Suppressor macrophage (primary cell): ENCODE measurements at places on chromosomes 2 and 18.
A peak's percentile ranks its signal among the peaks of the same experiment; 100 is the strongest.

DNA sequence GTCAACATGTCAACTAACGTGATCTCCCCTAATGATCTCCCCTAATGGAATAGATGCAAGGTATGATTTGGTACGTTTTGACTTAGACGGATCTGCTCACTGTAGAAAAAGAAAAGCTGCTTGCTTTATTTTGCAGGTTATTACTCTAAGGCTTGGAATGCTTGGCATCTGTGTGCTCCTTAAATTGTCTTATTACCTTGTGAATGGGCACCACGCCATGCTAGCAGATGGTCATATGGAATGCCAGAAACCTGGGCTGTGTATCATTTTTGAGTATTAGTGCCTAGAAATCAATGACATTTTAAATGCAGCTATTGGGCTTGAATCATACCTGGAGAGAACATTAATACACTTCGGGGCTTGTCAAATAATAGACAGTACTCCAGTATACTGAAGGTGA, 16.5 kb upstream of the FIGN start:
- no peak for DNase-seq

GRCh38 chr2:95359501-95359930, 43.0 kb upstream of the FAHD2A start:
- DNase-seq: no peak

GRCh38 chr2:222302178-222303018, 3.6 kb upstream of the PAX3 start:
- peak; percentile 23 for DNase-seq

DNA sequence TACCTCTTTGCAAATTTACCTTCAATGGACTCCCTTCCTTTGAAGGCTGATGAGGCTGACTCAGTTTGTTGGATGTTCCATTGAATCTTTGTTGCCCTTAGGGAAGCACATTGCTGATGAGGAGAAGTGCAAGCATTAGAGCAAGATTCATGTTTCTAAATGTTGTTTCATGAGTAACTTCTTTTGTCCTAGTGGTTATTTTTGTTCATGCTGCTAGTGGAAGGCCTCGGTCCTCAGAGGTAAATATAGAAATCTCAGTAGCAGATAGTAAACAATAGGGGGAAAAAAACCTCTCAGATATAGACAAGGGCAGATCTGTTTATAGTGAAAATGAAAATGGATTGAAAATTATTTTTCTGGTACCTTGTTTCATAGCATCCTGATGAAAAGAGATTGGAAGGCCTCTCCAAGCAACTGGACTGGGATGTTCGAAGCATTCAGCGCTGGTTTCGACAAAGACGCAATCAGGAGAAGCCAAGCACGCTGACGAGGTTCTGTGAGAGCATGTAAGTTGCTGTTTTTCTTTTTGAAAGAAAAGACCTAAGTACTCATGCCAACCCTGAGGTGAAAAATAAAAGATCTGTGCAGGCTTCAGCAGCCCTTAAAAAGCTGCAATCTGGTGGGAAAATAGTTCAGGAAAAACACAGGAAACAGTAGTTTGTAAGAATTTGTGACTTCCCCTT, 104.9 kb downstream of the CERS6 start:
- no peak for DNase-seq

DNA sequence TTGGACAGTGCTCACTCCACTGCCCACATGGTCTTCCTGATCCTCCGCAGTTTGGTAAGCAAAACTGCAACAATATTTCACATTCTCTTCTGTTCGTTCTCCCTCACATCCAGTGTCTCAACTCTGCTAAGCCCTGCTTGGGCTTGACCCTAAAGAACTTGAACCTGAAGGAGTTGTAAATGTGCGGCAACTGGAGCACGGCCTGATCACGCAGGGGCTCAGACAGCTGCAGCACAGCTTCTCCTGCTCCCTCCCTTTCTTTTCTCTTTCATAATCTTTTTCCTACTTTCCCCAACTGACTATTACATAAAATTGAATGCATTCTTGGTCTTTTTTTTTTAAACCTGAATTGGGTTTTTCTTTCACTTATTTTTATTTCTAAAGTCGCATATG, 10.2 kb downstream of the CYRIA start:
- DNase-seq: no peak

GRCh38 chr2:95698146-95698545, 106.3 kb downstream of the TRIM43 start:
- DNase-seq: no peak

DNA sequence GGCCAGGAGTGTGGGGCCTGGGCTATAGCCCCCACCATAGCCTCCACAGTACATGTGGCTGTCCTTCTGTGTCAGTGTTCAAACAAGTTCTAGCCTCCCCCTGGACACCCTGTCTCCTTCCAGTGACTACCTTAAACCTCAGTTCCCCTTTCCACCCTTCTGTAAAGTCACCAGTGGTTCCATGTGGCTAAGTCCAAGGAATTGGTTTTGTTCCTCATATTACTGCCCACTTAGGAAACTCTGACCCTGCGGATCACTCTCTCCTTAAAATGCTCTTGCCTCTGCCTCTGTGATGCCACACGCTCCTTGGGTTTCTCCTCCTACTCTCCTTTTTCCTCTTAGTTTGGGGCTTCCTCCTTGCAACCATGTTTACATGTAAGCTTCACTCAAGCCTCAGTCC, 27.8 kb upstream of the REL start:
- DNase-seq: peak; percentile 80

DNA sequence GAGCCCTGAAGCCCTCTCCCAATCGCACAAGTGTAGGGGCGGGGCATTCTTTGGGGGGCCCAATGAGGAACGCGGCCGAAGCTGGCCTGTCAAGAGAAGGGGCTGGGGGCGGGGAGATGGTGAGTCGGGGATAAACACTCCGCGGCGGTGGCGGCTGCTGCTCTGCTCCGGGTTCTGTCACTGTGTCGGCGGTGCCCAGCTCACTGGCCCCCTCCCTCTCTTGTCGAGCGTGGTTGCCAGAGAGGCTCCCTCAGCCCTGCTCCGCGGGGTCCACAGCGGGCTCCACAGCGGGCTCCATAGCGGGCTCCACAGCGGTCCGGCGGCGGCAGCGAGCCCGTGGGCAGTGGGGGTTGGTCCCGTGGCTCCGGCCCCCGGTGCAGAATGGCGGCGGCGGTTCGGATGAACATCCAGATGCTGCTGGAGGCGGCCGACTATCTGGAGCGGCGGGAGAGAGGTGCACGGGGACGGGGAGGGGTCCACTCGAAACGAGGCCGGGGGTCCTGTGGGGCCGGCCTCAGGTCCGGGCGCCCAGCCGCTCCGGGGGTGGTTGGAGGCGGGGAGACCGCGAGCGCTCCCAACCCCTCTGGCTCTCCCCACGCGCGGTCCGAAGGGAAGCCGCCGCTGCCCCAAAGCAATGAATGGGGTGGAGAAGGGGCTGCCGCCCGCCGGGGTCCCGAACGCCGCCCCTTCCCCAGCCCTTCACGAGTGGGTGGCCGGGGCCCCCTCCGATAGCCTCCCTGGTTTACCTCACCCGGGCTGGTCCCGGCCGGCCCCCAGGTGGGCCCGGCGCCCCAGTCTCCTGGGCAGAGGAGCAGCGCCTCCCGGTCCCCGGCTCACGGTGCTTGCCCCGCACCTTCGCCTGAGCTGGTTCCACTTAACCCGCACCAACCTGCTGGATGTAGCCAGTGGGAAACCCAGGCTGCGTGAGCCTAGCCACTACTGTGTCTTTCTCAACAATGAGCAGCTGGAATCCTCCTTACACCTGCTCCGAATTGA, at the start of gene MXD1:
Gene MXD1, plus strand, starts transcription at position 160 of the 996 bp plus-strand sequence. Its CDS starts 222 bp downstream, at position 382.
- DNase-seq: peak; percentile 34

DNA sequence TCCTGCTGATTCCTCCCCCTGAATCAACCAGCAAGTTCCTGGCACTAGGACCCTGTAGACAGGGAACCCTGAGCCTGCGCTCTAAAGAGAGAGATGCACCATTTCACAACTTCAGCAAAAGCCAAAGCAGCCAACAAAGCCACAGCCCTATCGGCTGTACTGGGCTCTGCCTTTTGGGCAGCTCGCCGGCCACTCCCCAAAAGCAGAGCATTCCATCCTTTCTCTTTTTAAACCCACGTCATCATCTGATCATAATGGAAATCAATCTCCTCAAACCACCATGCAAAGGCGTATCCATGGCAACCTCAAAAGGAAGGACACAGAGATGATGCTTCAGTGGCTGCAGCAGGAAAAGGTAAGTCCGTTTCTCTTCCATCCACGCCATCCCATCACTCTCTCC, 5.3 kb upstream of the DCTN1 start:
- no peak for DNase-seq

DNA sequence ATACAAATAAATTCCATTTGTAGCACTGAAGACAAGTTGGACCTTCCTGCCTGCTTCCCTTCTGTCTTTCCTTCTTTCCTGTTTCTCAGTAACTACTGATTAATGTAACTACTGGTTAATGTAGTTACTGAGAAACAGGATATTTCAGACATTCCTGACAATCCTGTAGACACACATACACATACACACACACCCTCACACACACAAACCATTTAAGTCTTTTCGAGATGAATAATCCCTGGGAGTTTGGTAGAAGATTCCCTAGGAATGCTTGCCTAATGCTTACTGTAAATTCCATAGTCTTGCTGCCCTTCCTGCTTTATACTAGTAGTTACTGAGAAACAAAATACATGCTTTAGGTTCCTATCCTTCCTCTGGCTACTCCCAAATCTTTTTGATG, 83.9 kb downstream of the PIK3C3 start:
- no peak for DNase-seq

DNA sequence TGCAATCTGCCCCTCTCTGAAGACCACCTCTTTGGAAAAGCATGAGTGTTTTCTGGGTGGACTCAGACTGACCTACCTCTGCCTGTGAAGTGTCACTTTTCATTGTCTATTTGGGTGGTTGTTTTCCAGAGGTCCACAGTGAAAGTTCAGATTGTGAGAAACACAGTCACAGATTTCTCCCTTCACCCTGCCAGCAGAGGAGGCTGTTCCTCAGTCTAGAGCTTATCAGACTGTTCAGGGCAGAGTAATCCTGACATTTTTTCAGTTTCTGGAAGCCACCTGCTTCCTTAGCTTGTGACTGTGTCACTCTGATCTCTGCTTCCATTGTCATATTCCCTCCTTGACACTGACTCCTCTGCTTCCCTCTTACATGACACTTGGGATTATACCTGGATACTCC, 55.4 kb upstream of the RMP24 start:
- DNase-seq: no peak

GRCh38 chr18:48455555-48456478, 46.6 kb upstream of the ZBTB7C start:
- peak; percentile 42 for DNase-seq

DNA sequence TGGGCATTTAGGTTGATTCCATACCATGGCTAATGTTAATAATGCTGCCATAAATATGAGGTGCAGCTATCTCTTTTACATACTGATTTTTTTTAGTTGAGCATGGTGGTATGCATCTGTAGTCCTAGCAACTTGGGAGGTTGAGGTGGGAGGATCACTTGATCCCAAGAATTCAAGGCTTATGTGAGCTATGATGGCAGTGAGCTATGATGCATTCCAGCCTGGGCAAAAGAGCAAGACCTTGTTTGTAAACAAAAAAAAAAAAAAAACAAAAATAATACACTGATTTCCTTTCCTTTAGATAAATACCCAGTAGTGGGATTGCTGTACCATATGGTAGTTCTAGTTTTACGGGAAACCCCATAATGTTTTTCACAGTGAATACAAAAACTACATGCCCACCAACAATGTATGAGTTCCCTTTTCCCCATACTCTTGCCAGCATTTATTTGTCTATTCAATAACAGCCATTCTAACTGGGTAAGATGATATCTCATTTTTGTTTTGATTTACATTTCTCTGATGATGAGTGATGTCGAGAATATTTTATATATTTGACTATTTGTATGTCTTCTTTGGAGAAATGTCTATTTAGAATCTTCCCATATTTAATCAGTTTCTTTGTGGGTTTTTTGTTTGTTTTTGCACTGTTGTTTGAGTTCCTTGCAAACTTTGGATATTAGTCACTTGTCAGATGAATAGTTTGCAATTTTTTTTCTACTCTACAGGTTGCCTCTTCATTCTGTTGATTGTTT, 281.0 kb upstream of the KYNU start:
- no peak for DNase-seq

- no peak for DNase-seq
Measured at GRCh38 chr2:197234671-197235191, 75.8 kb downstream of the ANKRD44 start.

DNA sequence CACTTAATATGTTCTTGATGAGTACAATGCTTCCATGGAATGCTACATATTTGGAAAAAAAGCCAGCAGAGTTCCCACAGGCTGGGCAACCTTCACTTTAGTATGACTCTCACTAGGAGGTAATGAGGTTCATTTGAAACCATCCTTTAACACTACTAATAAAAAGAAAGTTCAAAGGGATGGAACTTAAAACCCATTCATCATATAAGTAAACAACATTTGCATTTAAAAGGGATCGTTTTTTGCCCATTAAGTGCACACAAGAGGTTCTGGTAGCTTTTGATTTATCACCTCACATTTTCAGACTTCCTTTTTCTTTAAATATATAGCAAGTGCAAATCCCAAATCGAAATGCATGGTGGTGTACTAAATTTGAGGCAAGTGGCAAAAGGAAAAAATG, 270.8 kb upstream of the DCC start:
- no peak for DNase-seq

GRCh38 chr2:238955648-238956531, 108.0 kb downstream of the TWIST2 start:
- DNase-seq: no peak

DNA sequence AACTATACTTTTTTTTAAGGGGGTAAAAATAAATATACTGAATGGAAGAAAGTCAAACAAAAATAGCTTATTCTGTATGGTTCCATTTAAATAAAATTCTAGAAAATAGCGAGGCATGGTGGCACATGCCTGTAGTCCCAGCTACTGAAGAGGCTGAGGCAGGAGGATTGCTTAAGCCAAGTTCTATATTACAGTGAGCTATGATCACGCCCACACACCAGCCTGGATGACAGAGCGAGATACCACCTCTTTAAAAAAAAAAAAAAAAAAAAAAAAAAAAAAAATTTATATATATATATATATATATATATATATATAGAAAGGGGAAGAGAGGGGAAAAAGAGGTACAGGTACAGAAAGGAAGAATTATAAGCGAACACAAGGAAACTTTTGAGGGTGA, 77.7 kb downstream of the MEMO1 start:
- peak; percentile 32 for DNase-seq

DNA sequence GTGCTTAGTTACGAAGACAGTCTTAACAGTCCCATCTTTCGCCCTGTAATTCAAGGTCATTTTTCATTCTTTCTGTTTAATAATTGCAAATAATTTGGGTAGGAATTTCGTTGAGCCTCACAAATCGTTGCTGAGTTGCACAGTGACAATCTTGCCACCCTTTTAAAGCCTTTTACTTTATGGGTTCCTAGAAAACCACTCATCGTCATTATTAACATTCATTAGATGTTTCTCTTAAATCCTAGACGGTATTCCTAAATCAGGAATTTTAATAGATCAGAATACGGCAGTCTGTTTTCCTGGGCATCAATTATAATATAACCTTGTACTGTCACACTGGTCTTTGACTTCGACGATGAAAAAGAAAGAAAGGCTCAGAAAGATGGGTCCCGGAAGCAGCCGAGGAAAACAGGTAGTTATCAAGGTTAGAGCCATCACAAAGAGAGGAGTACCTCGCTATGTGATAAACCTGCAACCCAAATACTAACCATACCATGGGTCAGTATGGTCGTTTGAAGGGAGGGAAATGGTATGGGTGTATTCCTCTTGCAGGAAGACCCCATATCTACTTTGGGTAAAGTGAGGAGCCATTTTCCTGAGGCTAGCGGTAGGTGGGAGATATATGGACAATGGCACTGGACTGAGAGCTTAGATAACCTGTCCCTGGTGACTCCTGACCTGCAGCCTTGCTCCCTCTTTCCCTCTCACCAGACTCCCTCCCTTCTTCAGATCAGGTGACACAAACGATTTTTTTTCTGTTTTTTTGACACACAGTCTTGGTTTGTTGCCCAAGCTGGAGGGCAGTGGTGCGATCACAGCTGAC, 981 bp upstream of the SF3B1 start:
- no peak for DNase-seq

- no peak for DNase-seq
Measured at GRCh38 chr18:24914685-24915084, 437.3 kb downstream of the ZNF521 start.
